ENCODE measurements at places on chromosomes 6 and 20. TPM values are rescaled to one million over a fixed set of nuclear protein-coding genes. Genes with fewer than 3 reads are reported as not detected.

DNA sequence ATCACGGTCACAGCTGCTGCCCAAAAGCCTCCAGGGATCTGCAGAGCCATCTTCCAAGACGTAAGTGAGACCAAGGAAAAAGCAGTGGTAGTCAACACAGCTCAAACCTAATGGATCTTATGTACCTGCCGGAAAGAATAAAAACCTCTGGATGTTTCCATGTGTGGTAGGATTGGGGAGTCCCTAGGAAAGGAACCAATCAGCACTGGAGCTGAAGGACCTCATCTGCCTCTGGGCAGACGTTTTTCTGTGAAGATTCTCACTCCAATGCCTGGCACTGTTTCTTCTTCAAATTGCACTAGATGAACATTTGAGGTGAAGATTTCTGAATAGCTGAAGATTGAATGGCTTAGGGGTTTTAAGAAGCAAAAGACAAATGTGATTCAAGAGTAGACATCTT is at the start of gene HLA-DQB2:
TSS of gene HLA-DQB2 (minus strand) at position 112 of the 400 bp plus-strand sequence. CDS start at position 50, 62 bp downstream.
- DNase-seq = no peak

DNA sequence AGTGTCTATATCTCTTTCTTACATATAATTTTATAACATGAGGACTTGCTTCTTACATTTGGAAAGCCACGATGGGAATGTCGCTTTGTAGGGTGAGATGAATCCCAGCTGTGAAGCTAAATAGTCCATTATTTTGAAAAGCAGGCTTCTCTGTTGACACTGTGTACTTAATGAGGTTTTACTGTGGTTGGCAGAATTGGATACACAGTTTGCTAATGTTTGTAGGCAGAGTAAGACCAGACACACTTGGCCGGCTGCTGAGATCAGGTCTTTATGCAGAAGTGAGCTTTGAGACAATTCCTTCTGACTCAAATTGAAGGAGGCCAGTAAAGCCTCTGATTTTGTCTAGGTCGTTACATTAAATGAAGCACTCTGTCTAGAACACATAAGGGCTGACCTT is 93.0 kb downstream of the NDUFAF5 start:
- no peak for DNase-seq

- DNase-seq = no peak
Measured at GRCh38 chr6:32187009-32187709, 2.8 kb downstream of the PBX2 start.

- DNase-seq = no peak
Measured at GRCh38 chr6:165055231-165055630, 254.2 kb downstream of the C6orf118 start.

DNA sequence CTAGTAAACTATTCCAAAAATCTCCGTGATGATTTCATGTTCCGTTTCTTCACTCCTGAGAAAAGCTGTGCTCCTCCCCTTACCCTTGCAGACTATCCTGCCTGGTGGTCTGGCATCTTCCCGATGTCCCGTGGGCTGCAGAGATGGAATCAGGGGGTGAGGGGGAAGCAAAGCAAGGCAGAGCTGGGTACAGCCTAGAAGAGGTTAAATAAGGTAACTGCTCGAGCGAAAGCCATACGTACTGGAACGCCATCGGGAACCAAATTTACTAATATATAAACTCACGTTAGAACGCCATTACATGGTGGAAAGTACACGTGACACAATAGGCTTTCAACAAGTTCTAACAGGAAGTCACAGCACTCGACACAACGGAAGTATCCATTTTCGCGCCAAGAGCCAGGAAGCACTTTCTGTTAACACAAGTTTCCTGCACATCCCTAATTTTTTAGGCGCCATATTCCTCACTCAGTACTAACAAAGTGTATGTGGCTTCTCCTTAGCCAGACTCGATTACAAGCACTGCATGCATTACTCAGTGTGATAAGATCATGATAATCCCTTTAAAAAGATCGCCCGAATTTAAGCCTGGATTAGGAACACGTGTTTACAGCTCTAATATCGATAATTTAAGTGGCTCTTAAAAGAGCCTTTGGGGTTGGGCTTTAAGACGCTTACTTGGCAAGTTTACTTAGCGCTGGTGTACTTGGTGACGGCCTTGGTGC is 101.6 kb upstream of the PRSS16 start:
- peak; percentile 87 for DNase-seq

DNA sequence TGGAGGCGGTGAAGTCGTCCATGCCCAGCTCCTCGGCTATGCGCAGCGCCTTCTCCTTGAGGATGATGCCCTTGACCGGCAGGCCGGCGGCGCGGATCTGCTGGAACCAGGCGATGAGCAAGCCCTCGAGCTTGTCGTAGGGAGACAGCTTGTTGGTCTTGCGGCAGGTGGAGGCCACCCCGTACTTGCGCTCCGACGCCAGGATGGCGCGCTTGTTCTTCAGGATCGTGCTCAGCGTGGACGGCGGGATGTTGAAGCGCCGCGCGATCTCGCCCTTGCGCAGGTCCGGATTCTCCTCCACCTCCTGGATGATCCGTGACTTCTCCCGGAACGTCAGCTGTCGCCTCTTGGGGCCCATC is 435 bp downstream of the CENPB start:
- DNase-seq = peak; percentile 81

DNA sequence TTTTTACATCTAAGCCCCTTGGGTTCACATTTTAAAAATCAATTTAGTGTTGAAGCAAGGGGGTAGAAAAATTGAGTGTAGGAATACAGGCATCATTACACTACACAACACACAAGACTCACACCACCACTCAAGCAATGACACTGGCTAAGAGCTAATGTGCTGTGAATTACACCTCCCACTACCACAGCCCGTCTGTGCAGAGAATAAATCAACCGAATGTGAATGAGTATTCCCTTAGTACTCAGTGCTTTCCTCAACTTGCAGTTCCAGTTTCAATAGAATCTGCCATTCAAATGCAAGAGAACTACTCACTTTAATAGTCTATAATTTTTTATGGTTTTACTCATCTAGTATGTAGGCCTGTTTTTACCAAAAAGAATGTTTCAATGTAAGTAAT is 114.4 kb downstream of the PDSS2 start:
- no peak for DNase-seq

GRCh38 chr20:61065853-61066252 is 186.2 kb upstream of the CDH4 start:
- DNase-seq = no peak

DNA sequence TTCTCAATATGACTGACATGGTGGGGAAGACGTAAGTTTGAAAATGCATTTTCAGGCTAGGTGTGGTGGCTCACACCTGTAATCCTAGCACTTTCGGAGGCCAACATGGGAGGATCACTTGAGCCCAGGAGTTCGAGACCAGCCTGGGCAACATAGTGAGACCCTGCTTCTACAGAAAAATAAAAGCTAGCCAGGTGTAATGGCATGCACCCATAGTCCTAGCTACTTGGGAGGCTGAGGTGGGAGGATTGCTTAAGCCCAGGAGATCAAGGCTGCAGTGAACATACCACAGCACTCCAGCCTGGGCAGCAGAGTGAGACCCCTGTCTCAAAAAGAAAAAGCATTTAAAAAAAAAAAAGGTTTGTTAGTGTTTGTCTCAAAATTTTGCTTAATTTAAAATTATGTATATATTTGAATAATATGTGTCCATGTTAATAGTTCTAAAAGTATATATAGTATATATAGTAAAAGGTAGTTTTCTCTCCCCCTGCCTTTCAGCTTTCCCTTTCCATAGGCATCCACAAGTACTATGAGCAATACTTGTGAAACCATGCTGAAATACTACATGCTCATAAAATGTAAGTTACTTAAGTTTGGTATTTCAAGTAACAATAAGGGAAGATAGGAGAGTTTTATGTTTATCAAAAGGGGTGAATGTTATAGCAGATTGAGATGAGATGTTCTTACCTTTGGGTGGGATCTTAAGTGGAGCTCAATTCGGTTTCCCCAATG is 15.1 kb downstream of the PTPRA start:
- DNase-seq = no peak

DNA sequence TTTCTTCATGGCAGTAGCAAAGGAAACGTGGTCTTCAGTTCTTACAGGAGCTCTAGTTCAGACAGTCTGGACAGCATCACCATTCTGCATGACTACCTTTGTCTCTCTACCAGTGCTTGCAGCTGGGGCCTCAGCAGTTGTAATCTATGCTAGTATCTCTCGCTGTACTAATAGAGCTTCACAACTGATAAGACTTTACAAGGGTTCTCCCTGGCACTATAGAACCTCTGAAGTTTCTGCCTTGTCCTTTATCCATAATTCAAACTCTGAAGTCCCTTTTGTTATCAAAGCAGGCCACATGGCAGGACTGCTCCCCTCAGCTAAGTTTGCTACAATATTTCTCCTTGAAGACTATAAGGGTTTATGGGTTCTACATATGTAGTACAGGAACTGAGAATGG is 842.1 kb upstream of the ADGRB3 start:
- no peak for DNase-seq

- no peak for DNase-seq
Measured at GRCh38 chr6:51283723-51284355, 465.2 kb downstream of the TFAP2B start.

DNA sequence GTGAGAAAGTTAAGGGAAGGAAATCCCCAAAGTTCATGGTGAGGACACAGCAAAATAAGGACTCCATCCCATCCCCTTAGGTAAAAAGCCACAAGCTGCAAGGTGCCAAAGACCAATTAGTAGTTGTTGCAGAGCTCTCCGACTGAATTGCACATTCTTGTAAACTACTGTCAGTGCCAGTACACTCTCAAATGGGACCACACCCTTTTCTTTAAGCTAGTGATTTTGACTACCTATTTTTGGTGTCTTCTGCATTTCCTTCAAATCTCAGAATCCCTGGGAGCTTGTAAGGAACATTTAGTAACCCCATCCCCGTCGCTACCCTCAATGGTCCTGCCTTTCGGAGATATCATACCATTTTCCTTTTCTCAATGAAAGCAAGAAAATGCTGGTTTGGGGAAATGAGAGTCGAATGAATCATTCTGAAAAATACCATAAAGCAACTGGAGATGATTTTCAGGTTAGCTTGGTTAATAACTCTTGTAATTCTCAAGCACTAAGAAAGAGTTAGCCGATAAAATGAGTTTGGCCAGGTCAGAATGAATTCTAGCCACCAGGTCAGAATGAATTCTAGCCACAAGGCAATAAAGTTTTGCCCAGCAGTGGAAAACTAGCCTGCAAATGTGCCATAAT is 5.2 kb upstream of the HMGN3 start:
- DNase-seq = no peak

DNA sequence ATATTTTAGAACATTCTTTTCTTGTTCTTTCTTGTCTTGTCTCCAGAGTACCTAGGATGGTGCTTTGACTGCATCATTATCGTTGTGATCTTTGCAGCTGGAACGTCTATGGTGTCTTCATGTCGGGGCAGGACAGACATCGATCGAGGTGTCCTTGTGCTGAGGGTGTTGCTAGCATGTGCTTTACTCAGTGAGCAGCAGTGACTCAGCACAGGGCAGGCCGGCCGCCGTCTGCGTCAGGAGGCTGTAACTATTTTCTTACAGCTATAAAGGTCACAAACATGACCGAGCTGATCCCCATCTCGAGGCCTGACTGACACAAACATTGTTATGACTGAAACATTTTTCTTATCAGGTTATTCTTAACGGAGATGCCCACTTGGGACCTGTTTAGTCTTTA is 14.9 kb upstream of the CTCFL start:
- no peak for DNase-seq

DNA sequence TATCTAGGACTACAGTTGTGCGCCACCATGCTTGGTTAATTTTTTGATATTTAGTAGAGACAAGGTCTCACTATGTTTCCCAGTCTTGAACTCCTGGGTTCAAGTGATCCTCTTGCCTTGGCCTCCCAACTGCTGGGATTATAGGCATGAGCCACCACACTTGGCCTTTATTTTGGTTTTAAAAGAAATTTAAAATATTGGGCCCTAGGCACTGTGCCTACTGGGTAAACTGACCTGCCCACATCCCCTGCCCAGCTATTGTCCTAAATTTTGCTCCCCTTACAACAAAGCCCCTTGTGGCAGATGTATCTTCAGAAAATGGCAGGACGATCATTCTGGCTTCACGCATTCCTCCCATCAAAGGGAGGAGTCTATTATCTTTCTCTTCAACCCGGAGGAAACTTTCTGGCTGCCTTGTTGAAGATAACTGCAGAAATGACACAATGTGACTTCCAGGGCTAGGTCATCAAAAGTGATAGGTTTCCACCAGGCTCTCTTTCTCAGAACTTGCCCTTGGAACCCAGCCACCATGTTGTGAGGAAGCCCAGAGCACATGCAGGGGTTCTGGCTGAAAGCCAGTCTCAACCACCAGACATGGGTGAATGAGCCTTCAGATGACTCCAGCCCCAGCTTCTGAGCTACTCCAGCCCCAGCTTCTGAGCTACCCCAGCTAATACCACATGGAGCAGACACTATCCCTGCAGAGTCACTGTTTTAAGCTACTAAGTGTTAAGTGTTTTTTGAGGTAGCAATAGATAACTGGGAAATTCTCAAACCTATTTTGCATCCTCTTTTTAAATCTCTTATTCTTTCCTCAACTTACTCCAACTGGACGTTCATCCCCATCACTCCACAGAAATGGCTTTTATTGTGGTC is 4.6 kb upstream of the GUCA1B start:
- no peak for DNase-seq

DNA sequence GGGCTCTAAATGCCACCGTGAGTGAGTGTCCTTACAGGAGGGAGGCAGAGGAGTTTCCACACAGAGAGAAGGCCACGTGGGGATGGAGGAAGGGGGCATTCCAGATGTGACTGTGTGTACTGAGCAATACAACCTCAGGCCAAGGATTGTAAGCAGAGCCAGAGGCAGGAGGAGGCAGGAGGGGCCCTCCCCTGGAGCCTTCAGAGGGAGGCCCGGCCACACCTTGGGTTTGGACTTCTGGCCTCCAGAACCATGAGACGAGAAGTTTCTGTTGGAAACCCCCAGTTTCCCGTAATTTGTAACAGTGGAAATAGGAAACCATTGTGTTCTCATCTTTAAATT is 9.3 kb upstream of the KIF25 start:
- no peak for DNase-seq

- no peak for DNase-seq
Measured at GRCh38 chr6:45917439-45917838, 98.2 kb downstream of the CLIC5 start.

DDR1 gene
- 143 TPM for total RNA-seq

ENPP1 gene
- total RNA-seq = 6.4 TPM

ITPR3 gene
- 10.9 TPM for total RNA-seq

PRICKLE4 gene
- 2.7 TPM for total RNA-seq

HLA-DRB5 gene
- 0.30 TPM for total RNA-seq

CABLES2 gene
- 4.0 TPM for total RNA-seq

RIMS1 gene
- total RNA-seq = 128 TPM

CLVS2 gene
- total RNA-seq = 6.4 TPM

EGFL8 gene
- 28.4 TPM for total RNA-seq

YWHAB gene
- 258 TPM for total RNA-seq
